ENCODE measurements at places on chromosomes 16 and 17.

GRCh38 chr17:31533546-31534155, 142.2 kb downstream of the RAB11FIP4 start:
- DNase-seq, result no peak

GRCh38 chr17:38886643-38887010, 16.8 kb downstream of the LASP1 start:
- DNase-seq, result no peak

- no peak for DNase-seq
Measured at GRCh38 chr17:75637143-75637538, 3.9 kb downstream of the SMIM5 start.

DNA sequence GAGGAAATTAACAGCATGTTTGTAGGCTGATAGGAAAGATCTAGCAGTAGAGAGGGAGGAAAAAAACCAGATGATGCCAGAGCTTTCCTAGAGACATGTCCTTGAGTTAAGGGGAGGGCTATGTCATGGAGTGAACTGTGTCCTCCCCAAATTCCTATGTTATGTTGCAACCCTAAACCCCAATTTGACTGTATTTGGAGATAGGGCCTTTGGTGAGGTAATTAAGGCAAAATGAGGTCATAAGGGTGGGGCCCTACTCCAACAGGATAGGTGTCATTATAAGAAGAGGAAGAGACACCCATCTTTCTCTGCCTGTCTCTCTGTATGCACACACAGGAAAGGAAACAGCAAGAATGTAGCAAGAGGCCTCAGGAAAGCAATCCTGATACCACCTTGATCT, 195.3 kb upstream of the AXIN2 start:
- DNase-seq, result no peak

GRCh38 chr16:67108931-67109406, 772 bp upstream of the PHAF1 start:
- DNase-seq, result no peak
